ENCODE measurements at places on chromosomes 2 and 18.

DNA sequence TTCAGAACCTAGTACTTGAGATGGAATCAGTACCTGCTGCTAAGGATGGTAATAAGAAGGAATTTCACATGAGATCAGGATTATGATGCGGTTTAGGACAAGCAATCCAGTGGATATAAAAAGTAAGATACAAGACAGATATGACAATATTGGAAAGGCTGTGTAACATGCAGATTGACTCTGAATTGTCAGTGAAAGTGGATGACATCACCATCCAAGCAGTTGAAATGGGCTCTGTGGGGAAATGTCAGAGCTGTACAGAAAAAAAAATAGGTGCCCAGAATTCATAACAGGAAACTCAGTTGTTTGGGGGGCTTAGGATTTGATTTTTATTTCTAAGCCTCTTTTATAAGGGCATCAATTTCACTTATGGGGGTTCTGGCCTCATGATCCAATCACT lies 438.3 kb downstream of the SPAG16 start:
- no peak for DNase-seq

DNA sequence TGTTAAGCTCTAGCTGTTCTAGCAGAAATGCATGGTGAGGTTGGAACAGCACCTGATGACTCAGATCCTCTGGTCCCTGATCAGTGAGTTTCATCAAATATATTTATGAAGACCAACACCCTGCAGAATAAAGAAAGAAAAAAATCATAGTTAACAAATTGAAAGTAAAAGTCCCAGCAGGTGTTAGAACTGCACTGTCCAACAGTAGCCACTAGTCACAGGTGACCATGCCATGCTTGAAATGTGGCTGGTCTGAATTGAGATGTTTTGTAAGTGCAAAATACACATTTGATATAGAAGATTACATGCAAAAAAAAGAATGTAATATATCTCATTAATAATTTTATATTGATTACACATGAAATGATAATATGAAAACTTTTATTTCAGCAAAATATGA lies 1010.7 kb upstream of the ZEB2 start:
- no peak for DNase-seq

GRCh38 chr2:136031711-136032110 lies 46.3 kb upstream of the DARS1 start:
- DNase-seq, result no peak

- no peak for DNase-seq
Measured at GRCh38 chr2:49702740-49703139, 548.4 kb upstream of the FSHR start.

DNA sequence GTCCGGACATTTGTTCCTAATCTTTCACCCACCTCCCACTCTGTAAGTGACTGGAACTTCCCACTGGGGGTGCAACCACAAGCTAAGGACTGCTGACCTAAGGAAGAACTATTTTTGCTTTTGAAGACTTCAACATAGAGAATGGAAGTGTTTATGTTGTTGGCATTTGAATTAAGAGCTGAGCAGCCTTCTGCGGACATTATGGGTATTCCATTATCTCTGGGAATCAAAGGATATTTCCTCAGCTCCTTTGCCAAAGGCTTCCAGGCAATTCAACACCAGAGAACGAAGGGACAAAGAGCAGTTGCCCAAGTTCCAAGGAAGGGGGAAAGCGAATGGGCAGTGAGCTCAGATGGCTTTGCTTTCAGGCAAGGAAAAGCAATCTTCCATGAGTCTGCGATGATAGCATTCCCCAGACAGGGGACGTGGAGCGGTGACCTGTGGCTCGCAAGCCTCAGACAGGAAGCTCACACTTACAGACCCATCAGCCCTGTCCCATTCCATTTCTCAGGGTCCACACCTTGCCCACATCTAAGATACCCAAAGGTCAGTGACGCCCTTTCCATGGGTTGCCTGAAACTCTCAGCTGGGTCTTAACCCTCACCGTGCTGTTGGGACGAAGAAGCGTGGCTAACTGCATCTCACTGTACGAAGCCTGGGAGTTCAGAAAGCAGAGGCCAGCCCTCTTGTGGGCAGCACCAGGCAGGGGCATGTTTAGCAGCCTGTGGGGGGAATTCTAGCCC lies 116.8 kb downstream of the COPS8 start:
- DNase-seq, result no peak

GRCh38 chr18:46946656-46947282 lies 29.4 kb downstream of the KATNAL2 start:
- peak; percentile 81 for DNase-seq

DNA sequence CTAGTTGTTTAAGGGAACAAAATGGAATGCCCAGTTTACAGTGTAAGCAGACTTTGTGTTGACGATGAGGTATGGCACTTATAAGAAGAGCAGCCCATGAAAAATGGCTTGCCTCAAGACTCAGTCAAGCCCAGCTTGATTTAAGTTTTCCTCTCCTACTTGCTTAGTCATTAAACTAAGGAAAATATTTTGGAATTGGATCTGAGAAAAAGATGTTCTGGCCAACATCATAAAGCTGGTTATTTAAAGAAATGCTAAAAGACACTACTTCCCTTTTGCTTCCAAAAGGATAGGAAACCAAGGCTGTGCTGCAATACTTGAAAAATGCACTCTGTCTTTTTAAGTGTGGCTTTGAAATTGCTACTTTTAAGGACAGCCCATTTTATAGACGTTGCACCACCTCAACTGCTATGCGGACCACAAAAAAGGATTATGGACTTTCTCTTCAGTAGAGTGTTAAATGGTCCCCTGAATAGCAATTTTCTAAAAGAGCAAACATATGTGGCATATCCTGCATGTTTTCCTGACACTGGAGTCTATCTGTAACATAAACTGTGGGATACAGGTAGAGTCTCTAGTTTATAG lies 32.1 kb downstream of the CCDC141 start:
- no peak for DNase-seq

DNA sequence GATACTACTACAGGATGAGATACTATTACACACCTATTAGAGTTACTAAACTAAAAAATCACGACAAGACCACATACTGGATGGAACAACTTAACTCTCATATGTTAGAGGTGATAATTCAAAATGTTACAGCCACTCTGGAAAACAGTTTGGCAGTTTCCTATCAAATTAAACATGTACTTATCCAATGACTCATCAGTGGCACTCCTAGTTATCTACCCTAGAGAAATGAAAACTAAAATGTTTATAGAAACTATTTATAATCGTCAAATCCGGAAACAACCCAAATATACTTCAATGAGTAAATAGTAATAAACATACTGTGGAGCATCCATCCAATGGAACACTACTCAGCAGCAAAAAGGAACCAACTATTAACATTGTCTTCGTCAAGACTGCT lies 137.0 kb upstream of the RBBP8 start:
- no peak for DNase-seq

GRCh38 chr2:46097714-46098480 lies 199.3 kb upstream of the EPAS1 start:
- DNase-seq, result peak; percentile 96

DNA sequence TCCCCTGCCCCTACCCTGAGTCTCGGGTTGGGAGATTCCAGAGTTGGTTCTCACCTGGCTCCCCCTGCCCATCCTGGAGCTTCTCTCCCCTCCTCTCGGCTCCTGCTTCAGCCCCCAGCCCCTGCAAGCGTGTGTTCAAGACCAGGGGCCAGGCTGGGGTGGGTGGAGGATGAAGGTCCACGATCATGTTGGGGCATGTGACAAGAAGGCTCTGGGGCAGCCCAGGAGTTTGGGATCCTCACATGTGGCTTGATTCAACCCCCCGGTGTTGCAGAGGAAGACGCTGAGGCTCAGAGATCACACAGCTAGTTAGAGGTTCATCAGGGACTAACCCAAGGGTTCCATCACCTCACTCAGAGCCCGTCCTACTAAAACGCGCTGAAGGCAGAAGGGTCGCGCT lies 14.2 kb upstream of the TUBB6 start:
- no peak for DNase-seq

- no peak for DNase-seq
Measured at GRCh38 chr2:71830497-71831192, 317.0 kb downstream of the CYP26B1 start.

DNA sequence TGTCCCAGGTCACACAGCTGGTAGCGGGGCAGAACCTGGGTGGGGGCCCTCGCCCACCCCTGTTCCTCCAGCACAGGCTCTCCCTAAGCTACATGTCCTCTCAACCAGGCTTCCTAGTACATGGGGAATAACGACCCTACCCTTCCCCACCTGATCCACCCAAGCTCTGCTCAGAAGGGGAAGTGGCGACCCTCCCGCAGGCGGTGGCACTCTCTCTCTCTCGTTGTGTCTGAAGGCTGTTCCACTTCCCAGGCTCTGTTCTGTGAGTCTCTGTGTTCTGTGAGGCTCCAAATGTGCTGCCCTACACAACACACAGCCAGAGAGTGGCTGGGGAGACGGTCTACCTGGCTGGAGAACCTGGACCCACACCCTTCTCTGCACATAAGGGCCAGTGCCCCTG lies 135.8 kb downstream of the COPS8 start:
- no peak for DNase-seq

- DNase-seq, result no peak
Measured at GRCh38 chr2:129609224-129609623, 370.2 kb upstream of the RAB6C start.

GRCh38 chr2:28465148-28465885 lies 30.5 kb upstream of the PLB1 start:
- DNase-seq, result no peak

DNA sequence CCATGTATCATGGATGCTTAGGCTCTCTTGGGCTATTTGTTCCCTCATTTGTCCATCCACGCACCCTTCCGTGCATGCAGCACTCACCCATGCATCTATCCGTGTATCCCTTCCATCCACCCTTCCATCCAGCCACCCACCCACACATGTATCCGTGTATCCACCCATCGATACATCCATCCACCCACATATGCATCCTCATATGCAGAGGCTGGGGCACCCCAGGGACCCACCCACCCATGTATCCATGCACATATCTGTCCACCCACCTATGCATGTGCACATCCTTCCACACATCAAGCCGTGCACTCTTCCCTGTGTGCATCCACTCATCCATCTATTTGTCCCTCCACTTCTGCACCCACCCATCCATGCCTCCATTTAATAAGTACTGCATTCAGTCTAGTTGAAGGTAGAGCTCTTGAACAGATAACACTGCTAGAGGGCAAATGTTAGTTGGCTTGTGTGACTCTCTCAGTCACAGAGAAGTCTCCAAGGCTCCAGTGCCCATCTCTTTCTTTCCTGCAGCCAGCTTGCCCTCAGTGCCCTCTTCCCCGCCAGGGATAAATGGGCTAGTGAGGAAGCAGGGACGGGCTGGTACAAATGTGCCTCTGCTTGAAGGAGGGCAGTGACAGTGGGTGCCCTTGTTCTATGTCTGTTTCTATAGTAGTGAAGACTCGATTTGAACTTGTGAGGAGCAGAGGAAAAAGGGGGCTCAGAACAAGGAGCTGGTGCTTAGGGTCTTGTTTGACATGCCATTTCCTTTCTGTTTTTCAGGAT lies 61.5 kb downstream of the EMILIN2 start:
- no peak for DNase-seq

DNA sequence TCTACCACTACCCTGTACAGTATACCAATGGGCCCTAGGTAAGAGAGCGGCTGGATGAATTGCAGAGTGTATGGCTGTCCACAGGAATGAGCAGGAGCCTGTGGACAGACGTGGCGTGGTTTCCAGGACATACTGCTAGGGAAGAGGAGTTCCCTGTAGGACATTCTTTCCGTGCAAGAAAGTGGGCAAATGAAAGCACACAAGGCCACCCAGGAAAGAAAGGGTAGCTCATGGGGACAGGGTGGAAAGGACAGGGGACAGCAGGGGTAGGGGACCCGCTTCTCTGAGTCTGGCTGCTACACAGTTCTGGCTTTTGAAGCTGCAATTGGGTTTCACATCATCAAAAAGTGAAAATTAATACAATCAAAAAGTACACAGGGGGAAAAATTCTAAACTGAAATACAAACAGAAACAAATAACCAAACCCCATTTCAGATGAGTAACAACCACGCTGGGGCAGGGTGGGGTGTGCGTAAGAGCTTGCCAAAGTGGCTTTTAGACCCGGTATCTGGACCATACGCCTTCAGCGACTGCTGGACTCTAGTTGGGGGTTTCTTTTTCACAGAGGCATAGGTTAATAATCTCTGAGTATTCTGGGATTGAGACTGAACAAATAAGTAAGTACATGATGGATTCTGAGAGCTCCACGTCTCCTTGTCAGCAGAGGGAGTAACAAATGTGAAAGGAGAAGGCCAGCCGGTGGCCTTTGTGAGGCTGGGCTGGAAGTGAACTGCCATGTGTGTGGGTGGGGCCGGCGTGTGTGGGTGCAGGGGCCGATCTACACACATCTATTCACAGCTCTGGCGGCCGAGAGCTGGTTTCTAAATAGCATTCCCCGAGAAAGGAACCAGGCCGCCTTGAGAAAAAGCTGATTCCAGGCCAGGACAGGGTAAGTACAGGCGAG lies 84.0 kb downstream of the HDAC4 start:
- DNase-seq, result peak; percentile 76

DNA sequence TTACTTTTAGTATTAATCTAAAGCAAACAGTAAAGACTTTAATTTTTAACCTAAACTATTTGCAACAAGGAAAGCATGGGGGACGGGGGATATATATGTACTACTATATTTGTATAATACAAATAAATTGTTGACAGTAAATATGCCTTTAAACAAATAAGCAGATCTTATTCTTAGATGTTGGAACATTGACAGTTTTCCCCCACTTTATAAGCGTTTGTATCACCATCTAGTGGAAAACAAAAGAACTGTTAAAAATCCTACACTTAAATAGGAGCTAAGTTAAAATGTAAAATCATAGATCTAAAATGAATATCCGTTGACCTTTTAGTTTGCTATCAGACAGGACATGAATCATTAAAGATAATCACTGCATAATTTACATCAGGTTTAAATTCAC lies 50.0 kb downstream of the RBBP8 start:
- DNase-seq, result peak; percentile 66

Data from HCEC 1CT (cell line).